Activated T-cell treated with anti-CD3 and anti-CD28 coated beads, Interleukin-2, amount 50 U/mL, for 1 hour (primary cell): ENCODE measurements at places on chromosomes 13 and 19.

DNA sequence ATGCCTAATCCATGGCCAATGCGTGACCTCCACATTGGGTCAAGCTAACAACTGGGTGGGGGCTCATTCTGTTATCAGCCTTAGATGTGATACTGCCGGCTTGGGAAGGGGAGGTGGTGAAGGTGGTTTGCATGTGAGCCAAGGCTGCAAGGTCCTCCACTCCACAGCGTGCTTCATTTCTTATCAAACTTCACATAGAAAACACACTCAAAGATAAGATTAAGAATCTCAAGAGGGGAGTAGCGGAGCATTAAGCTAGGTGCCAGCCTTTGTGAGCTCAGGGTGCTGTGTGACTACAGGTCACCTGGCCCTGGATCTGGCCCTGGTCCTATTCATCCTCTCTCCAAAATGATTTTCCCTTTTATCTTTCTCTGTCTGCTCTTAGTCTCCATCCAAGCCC lies 13.3 kb upstream of the ARGLU1 start:
- DNase-seq = no peak

DNA sequence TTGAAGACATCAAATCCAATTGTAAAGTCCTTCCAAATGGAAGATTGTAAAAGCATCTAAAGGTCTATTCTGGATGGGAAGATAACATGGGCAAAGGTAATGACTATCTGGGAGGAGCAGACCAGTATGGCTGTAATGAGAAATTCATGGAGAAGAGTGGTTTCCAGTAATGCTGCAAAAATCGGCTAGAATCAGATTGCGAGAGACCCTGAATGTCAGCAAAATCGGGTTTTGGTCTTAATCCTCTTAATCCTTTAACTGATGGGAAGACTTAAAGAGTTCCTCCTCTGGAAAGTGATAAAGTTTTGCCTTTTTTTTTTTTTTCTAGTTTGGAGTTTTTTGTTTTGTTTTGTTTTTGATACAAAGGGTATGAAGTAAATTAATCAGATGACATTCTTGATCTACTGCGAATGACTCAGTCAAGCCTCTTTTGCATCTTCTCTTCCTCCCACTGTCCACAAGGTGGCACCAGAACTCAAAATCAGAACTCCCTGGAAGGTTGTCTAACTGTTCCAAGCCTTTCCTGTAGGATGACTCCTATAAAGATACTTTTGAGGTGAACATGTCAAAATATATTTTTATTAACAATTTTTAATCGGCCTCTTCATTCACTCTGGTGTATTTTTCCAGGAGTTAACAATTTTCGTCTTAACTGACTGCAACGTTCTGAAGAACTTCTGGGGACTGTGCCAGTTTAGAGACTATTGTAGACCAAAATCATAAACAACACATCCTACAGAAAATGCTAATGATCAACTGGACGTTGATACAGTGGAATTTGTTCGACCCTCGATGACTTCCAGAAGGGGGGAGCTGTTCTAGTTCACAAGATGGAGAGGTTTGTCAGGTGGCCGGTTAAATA lies 213.3 kb upstream of the MIR17HG start:
- no peak for DNase-seq

DNA sequence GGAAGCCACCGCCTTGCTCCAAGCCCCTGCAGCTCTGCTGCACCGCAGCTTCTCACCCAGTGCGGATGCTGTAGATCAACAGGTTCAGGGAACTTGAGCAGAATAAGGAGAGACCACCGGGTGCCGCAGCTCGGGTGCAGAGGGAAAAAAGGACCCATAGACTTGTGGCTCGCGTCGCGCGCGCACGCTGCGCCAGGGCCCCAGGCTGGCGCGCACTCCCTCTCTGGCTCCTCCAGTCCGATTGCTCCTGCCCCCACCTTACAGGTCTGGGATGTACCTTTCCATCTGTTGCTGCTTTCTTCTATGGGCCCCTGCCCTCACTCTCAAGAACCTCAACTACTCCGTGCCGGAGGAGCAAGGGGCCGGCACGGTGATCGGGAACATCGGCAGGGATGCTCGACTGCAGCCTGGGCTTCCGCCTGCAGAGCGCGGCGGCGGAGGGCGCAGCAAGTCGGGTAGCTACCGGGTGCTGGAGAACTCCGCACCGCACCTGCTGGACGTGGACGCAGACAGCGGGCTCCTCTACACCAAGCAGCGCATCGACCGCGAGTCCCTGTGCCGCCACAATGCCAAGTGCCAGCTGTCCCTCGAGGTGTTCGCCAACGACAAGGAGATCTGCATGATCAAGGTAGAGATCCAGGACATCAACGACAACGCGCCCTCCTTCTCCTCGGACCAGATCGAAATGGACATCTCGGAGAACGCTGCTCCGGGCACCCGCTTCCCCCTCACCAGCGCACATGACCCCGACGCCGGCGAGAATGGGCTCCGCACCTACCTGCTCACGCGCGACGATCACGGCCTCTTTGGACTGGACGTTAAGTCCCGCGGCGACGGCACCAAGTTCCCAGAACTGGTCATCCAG lies 964 bp downstream of the PCDH17 start:
- DNase-seq = no peak

DNA sequence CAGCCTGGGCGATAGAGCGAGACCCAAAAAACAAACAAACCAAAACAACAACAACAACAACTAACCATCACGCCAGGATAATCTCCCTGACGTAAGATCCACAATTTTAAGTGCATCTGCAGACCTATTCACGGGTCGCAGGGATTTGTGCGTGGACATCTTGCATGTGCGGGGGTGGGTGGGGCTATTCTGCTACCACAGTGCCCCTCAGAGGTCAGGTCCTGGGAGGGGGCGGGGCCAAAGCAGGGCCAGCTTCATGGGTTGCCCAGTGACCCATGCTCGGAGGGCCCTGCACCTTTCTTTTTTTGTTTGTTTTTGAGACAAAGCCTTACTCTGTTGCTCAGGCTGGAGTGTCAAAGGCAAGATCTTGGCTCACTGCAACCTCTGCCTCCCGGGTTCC lies 2.6 kb upstream of the CDC42EP5 start:
- no peak for DNase-seq

DNA sequence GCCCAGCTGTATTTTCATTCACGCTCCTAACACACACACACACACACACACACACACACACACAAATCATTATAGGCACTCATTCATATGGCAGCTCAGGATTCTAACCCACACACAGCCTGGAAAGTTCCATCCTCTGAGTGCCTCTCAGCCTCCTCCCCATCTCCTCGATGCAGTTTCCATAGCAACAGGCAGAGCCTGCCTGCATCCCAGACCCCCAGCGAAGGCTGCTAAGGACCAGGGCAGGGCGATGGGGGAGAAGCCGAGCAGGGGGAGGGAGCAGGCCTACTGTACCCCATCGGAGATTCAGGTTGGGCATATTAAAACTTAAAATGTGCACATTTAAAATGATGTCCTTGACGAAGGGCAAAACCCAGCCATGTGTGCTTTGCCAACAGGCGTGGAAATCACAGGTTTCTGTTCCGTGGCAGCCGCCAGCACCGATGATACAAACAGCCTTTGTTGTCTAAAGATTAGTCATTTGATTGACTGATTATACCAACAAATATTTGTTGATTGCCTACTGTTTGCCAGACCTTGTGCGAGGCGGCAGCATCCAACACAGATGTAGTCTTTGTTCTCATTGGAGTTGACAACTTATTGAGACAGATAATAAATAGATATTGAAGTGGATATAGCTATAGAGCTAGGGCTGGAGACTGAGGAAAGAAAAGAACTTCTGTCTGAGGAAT lies 43.8 kb upstream of the USP29 start:
- DNase-seq = no peak

DNA sequence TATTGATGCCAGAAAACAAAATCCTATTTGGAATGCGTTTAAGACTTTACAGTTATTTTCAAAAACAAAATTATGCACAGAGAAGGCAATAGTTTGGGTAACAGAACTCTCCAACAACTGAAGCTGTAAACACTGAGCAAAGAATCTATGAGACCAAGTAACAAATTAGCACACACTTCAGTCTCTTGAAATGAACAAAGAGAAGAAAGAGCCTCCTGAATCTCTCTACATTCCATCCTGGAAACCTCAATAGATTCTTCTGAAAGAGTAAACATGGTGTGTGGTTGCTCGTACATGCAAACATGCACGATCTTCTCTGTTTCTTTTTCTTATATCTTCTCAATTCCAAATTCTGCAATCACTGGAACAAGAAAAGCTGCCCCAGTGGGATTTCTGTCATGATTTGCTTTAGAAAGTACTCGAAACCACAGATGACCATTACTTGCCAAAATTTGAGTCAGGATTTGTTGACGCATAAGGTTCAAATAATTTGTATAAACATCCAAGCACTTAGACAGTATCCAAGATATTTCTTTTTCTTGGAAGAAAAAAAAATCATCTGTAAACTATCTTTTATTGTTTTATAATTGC lies 137.9 kb upstream of the DACH1 start:
- no peak for DNase-seq

DNA sequence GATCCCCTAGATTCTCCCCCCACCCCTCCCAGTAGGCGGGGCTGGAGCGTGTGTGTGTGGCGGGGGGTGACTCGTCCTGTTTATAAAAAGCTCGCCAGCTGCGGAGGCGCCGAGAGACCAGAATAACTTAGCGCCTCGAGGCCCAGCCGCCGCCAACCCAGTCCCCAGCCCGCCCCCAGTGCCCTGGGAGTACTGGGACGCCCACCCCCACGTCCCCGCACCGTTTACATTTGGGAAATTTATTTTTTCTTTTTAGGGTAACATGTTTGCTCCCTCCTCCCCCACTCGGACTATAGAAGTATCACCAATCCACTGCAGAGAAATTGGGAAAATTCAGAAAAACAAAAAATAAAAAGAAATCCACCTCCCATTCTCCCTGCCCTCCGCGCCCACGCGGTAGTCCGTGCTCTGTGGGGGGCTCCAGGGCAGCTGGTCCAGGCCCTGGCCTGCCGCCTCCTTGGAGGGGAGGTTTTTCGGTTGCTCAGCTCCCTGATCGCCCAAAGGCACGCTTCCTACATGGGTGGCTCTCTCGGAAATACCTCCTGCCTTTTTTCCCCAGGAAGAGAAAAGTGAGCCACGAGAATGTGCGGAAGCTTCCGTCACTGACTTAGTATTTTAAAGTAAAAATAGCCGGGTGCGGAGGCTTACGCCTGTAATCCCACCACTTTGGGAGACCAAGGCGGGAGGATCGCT lies 1.5 kb upstream of the RAB3A start:
- DNase-seq = peak; percentile 61

GRCh38 chr19:44603201-44603945 lies 10.0 kb upstream of the IGSF23 start:
- no peak for DNase-seq

- DNase-seq = no peak
Observed at GRCh38 chr13:107866032-107866940, 349.1 kb downstream of the LIG4 start.

DNA sequence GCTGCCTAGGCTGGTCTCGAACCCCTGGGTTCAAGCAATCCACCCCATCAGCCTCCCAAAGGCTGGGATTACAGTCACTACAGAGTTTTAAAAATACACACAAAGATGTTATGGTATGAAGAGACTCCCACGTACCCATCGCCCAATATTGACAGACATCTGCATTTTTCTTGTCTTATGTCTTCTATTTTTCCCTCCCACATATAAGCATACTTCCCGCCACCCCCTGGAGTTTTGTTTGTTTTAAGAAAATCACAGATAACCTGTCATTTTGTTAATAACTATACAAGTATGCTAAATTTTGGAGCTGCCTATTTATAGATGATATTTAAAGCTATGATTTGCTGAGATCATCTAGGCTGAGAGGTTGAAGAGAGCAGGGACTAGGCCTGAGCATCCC lies 6.2 kb upstream of the SMG9 start:
- DNase-seq = no peak

- peak; percentile 66 for DNase-seq
Observed at GRCh38 chr19:53192771-53193534, at the start of gene ZNF665. TSS of gene ZNF665 (minus strand) at chr19:53193358. CDS start at chr19:53182898, 10,460 bp downstream.

- no peak for DNase-seq
Observed at GRCh38 chr13:66781241-66781640, 448.9 kb downstream of the PCDH9 start.

GRCh38 chr19:43667876-43668405 lies 2.0 kb downstream of the PLAUR start:
- DNase-seq = no peak

DNA sequence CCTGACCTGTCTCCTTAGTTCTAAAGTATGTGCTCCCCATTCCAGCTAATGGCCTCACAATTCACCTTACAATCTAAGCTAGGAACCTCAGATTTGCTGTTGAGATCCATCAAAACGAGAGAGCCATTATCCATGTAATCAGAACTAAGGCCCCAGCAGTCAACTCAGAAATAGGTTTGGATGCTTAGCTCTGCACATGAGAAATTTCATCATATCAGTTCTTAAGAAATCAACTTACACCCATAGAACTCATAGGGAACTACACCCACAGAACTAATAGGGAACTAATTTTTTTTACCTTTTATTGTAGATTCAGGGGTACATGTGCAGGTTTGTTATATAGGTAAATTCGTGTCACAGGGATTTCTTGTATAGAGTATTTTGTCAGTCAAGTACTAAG lies 28.7 kb downstream of the CYSLTR2 start:
- no peak for DNase-seq

- DNase-seq = no peak
Observed at GRCh38 chr13:74036373-74036772, 97.8 kb downstream of the KLF12 start.

GRCh38 chr13:81726037-81726726 lies 1385.3 kb upstream of the SPRY2 start:
- DNase-seq = no peak

- DNase-seq = no peak
Observed at GRCh38 chr19:9996541-9996940, 13.8 kb downstream of the COL5A3 start.

GRCh38 chr19:56108447-56109195 lies 12.5 kb downstream of the ZNF787 start:
- no peak for DNase-seq

DNA sequence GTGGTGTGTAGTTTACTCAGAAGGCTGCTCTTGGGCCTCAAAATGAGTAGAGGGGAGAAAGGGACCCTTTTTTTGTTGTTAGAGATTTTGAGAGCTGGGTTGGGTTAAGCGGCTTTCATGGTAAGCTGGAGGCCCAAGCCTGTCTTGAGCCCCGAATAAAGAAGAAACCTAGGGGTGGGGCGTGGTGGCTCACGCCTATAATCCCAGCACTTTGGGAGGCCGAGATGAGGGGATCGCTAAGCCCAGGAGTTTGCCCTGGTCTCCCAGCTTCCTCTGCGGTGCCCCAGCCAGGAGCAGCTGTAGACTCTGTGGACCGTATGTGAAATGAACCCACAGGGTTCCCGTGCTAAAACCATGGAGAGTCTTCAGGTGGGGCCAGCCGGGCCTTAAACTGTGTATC lies 56.1 kb downstream of the KDM4B start:
- no peak for DNase-seq
